ENCODE measurements at places on chromosomes 11 and 22.

DNA sequence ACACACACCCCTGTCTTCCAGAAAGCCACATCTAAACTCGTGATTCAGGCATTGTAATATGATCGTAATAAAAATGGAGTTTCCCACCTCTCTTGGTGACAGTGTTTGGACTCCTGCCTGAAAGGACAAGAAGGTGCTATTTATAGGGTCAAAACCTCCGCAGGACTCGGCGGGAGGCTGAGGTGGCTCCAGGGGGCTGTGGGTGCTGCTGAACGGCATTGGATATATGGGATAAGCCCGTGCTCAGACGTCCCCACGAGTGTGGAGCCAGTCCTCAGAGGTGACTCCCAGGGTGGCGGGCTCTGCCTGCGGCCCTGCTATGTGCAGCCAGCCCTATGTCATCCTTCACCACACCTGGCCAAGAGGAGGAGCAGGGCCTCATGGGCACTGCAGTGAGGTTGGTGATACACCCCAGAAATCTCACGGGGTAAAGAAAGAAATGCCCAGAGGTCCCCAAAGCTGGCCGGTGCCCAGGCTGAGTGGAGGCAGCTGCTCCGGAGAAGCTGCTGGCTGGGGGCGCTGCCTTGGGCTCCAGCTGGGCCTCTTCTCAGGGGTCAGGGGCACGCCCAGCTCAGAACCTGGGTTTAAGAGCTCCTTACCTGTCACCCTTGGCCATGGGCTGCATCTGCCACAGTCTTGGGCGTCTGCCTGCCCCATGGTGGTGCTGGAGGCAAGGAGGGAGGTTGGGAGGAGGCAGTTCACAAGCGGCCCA is 5.1 kb upstream of the OSBPL5 start:
- DNase-seq, result no peak

DNA sequence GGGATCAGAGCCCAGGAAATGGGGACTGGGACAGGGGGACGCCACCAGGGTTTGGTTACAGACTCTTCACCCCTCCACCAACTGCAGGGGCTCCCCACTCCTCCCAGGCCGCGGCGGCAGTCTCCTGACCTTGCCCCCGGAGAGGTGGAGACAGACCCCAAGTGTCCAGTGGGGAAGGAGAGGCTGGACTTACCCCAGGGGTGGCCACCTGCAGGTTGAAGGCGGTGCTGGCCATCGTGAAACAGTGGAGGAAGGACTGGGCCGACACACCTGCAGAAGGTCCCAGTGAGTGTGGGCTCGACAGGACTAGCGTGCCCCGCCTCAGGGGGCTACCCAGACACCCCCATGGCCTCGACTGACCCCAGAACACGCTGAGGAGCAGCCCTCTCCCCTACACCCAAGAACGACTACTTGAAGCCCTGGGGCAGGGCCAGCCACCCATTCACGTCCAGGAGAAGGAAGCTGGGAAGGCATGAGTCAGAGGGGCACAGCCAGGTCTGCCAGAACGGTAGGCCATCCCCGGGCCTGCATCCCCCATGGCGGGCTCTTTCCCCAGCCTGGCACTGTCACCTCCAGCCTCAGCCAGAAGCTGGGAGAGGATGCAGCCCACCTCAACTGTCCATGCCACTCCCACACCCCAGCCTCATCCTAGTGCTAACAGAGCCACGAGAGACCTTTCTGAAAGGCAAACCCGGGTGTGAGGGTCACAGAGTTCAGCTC is 2.3 kb downstream of the GATD1 start:
- no peak for DNase-seq

DNA sequence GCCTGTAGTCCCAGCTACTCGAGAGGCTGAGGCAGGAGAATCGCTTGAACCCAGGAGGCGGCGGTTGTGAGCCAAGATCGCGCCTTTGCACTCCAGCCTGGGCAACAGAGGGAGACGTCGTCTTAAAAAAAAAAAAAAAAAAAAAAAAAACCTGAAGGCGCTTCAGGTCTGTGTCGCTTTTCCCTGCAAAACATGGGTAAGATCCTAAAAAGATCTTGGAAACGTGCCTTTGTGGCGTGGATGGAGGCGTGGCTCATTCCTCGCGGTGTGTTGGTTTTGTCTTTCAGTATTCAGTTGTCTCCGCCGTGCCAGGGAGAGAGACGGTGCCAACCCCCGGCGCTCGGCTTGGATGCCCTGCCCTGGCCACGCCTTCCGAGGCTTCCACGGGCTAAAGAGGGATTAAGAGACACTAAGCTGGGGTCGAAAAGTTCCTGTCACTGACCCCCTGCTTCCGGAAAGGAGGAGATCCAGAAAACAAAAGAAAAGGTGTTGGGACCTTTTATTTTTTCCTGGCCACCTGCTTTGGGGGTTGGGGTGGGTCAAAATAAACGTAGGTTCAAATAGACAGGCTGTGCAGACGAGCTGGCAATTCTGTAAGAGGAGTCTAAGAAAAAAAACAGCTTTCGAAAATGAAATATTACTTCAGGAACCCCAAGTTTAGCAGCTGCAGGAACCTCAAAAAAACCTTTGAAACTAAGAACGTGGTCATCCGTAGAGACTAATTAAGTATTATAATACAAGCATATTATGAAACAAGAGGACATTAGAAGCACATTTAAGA is 1.1 kb upstream of the SLC35F2 start:
- peak; percentile 43 for DNase-seq

GRCh38 chr11:75428281-75428724 is 4.7 kb downstream of the KLHL35 start:
- DNase-seq, result peak; percentile 88

- DNase-seq, result no peak
Observed at GRCh38 chr11:61706452-61707400, 26.5 kb downstream of the DAGLA start.

DNA sequence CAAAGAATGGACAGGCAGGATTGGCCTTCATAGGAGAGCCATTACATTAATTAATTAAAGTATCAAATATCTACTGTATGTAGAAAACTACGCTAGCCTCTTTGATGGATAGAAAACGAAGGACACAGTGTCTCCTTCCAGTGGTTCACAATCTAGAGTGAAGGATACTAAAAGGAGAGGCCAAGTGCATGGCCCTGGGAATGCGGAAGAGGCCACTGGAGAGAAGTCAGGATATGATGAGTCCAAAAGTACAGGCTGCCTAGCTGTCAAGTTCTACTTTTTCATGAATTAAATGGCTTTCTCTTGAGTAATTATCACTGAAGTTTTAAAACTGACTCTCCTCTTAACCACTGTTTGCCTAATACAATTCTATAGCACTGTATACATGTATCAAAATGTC is 41.9 kb downstream of the ATG16L2 start:
- no peak for DNase-seq

DNA sequence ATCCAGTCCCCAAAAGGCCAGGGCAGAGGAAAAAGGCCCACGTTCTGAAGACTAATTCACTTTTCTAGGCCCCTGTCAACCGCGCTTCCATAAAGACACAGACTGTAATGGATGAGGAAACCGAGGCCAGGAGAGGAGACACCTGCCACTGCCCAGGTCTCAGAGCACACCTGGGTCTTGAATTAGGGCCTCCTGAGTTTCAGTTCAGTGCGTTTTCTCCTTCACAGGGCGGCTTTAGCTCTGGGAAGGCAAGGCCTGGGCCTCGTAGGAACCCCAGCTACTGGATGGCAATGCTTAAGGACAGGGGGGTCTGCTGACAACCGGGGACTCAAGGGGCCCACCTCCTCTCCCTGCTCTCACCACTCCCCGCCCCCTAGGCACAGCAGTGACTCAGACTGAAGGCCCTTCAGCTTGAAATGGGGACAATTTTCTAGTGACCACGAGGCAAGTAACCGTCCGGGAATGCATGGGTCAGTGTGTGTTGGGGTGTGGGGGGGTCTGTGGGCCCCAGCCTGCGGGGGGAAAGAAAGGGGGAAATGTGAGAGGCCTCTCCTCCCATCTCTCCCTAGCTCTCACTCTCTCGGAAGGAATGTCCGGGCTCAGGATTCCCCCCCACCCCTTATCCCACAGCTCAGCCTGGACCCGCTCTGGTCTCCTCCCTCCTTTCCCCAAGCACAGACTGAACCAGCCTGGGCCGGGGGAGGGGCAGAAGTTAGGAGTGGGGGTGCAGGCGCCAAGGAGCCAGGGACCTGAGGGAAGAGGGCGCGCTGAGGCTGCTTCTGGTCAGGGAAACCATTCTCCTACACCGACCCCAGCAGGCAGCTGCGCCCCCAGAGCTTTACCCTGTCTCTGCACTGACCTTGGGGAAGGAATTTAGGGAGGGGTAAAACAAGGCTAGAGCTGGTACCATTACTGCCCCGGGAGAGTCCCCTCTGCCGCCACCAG is 17.2 kb downstream of the CREB3L1 start:
- no peak for DNase-seq

DNA sequence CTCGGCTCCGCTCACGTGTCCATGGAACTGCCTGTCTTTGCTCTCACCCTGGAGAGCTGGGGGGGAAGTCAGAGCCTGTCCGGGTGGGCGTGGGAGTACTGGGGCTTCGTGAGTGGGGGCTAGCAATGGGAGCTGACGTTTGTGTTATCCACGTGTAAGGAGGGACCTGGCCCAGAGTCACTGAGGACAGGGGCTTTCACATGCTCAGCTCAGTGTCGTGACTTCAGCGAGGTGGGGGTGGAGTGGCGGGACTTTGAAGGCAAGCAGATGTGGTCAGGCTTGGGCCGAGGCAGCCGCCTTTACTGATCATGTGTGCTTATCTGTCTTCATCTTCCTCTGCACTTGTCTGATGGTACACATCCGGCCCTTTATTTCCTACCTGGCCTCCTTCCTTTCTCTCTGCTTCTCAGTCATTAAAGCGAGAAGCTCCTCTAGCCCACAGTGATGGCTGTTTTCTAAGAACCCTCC is 113.1 kb upstream of the NNMT start:
- DNase-seq, result no peak

- DNase-seq, result no peak
Observed at GRCh38 chr11:6667733-6668374, 12.2 kb upstream of the DCHS1 start.

DNA sequence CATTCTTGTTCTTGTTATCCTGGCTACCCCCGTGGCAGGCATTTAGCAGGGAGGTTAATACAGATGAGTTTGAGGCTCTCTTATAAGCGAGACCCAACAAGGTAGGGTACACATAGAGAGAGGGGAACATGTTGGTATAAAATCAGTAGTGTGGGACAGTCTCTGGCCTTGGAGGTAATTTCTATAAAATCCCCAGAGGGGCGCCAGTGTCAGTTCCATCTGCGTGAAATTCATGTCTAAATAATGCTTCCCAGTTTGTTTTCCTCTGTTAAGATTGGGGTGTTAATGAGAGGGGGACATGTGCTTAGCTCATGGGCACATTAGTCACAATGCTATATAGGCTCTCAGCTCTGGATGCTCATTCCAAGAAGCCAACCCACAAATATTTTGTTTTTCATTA is 150.7 kb downstream of the MYO18B start:
- no peak for DNase-seq

DNA sequence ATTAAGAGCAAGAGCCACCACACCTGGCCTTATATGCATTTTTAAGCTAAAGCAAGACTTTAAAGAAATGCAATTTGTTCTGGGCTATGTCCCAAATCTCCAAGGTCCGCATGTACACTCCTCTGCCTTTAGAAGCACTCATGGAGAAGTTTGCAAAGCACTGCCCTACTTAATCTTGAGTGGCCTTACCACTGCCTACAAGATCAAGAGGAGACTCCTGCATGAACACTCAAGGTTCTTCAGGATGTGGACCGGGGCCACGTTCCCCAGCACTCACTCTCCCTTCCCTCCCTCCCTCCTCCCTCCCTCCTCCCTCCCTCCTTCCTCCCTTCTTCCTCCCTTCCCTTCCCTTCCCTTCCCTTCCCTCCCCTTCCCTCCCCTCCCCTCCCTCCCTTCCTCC is 63.2 kb upstream of the HSPA8 start:
- no peak for DNase-seq

DNA sequence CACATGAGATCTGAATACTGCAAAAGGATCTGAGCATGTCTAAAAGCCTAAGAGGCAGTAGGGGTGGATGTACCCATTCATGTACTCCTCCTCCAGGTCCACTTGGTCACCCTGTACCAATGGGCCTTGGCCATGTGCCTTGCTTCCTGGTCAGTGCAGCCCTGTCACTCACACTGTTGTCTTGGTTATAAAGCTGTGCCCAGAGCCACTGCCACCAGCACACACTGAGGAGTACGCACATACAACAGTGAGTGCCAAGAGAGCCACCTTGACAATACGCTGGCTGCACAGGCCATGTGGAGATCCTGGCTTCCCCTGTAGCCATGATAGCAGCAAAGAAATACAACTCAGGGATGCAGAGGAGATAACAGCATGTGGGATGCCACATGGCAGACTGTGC is 96.4 kb upstream of the LDLRAD3 start:
- no peak for DNase-seq

DNA sequence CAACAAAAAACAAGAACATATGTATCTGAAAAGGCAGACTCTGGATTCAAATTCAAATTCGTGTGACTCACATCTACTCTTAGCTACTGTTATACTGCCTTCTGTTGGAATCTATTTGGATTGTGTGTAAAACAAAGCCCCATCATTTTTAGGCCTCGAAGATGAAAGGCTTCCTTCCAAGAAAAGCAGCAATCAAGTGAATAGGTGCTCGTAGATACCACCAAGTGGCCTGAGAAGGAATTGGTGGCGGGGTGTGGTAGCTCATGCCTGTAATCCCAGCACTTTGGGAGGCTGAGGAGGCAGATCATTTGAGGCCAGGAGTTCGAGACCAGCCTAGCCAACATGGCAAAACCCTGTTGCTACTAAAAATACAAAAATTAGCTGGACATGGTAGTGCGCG is 4.2 kb downstream of the GRAMD1B start:
- DNase-seq, result no peak

DNA sequence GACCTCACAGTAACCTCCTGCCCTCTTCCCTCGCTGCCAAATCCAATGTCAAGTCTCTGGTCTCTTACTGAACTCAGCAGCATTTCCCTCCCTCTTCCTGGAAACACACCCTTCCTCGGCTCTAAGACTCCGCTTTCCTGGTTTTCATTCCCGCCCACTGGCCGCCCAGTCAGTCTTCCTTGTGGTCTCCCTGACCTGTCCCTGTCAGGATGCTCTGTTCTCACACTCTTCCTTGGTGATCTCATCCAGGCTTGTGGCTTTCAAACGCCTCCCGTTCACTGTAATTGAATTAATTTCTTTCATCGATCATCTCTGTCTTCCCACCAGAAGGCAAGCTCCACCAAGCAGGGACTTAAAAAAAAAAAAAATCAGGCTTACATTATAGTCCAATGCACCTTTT is 33.5 kb downstream of the MYO18B start:
- DNase-seq, result no peak

- no peak for DNase-seq
Observed at GRCh38 chr22:37190262-37190780, 2.3 kb upstream of the C1QTNF6 start.

GRCh38 chr22:33785283-33785968 is 134.8 kb downstream of the LARGE1 start:
- DNase-seq, result no peak
